ENCODE measurements at places on chromosomes 7 and 10. TPM values are rescaled to one million over a fixed set of nuclear protein-coding genes. Genes with fewer than 3 reads are reported as not detected.

- no peaks in the 10 kb centered on the region for H3K4me1 ChIP-seq
- no peaks in the 10 kb centered on the region for H3K27me3 ChIP-seq
- no peak overlapping the region for H3K27ac ChIP-seq
- H3K36me3 ChIP-seq: no peaks in the 10 kb centered on the region
- H3K4me3 ChIP-seq: no peak overlapping the region
- DNase-seq: no peak
Measured at GRCh38 chr7:35365523-35365922, 111.6 kb upstream of the TBX20 start.

The SPACDR gene
- 1.2 TPM for polyA plus RNA-seq

GRCh38 chr10:48454302-48455054 lies 148.0 kb downstream of the MAPK8 start:
- no peak overlapping the region for H3K4me3 ChIP-seq
- H3K27ac ChIP-seq: no peak overlapping the region
- H3K27me3 ChIP-seq: no peaks in the 10 kb centered on the region
- no peaks in the 10 kb centered on the region for H3K36me3 ChIP-seq

The SPDYE2B gene
- polyA plus RNA-seq: not detected

DNA sequence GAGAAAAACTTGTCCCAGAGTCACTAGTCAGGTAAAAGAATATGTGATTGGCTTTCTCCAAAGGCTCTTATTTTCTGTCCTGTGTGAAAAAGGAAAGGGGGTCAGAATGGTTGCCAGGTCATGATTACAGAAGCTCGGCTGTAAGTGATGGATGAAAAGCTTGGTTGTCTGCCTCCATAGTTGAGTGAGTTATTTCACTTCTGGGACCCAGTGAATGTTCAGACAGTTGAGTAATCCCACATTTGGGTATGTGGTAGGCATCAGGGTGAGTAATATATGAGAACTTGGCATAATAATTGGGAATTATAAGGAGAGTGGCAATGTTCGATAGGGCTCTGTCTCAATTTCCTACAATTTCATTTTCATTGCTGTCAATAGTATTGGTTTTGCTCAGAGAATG lies 72.5 kb downstream of the BBS9 start:
- H3K27me3 ChIP-seq: no peaks in the 10 kb centered on the region
- H3K27ac ChIP-seq: no peak overlapping the region
- no peak overlapping the region for H3K4me3 ChIP-seq
- no peak for DNase-seq
- no peaks in the 10 kb centered on the region for H3K4me1 ChIP-seq
- H3K36me3 ChIP-seq: no peaks in the 10 kb centered on the region

DNA sequence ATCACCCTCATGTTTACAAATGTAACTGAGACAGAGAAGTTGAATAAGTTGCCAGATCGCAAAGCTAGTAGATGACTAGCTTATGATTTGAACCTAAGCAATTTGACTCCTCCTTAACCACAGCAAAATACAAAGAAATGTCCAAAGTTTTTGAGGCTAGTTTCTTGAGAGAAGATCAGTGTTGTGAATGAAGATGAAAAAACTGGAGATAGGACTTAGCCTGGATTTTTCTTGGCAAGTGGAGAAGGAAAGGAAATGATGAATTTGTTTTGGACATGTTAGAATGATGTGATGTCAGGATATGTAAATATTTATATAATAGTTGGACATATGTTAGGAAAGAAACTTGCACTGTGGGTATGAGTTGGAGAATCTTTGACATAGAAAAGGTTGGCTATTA lies 149.8 kb downstream of the LSMEM1 start:
- H3K27ac ChIP-seq: no peak overlapping the region
- no peaks in the 10 kb centered on the region for H3K27me3 ChIP-seq
- no peak overlapping the region for H3K4me3 ChIP-seq
- H3K4me1 ChIP-seq: no peaks in the 10 kb centered on the region

- H3K27me3 ChIP-seq: no peaks in the 10 kb centered on the region
- peaks cover 33% of the 10 kb centered on the region for H3K4me1 ChIP-seq
- H3K27ac ChIP-seq: no peak overlapping the region
- DNase-seq: peak; percentile 66
Measured at GRCh38 chr10:132374612-132375011, 22.4 kb upstream of the PWWP2B start.

The PTN gene
- polyA plus RNA-seq: 4.5 TPM

DNA sequence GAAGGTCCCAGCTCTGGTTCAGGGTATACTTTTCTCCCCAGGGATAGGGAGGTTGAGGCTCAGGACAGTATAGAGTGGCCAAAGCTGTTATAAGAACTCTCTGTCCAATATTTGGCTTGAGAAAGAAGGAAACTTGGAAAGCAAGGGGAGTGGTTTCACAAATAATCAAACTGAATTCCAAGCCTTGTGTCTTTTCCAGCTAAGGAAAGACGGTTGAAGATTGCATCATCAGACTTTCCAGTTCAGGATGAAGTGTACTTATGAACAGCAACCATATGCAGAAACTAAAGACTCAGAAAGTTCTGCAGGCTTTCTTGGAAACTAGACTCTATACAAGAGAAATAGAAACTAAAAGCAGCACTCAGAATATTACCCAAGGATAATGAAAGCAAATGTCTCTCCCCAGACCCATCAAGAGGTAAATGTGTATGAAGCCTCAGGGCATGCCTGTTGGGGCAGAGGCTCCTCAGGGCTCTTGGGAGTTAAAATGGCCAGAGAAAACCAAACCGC lies 46.4 kb downstream of the RAMP3 start:
- H3K4me3 ChIP-seq: no peak overlapping the region
- no peaks in the 10 kb centered on the region for H3K36me3 ChIP-seq
- H3K27me3 ChIP-seq: no peaks in the 10 kb centered on the region
- no peak for DNase-seq
